ENCODE measurements at places on chromosomes 6 and 20.

DNA sequence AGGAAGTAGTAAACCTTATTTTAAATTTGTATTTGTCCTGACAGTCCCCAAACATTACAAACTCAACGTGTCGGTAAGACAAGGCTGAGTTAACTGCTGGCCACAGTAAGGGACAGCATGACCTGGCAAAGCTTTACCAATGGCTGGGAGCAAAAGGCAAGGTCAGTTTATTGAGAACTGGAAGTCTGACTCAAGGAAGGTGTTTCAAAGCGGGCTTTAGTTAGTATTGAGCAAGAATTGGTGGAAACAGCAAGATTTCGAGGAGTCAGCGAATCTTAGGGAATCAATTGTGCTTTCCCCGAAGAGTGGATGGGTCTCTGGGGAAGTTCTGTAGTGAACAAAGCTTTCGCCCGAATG is 885 bp upstream of the GZF1 start:
- no peak for DNase-seq

- DNase-seq = peak; percentile 60
Observed at GRCh38 chr6:27847706-27848105, 64.5 kb downstream of the OR2B2 start.

DNA sequence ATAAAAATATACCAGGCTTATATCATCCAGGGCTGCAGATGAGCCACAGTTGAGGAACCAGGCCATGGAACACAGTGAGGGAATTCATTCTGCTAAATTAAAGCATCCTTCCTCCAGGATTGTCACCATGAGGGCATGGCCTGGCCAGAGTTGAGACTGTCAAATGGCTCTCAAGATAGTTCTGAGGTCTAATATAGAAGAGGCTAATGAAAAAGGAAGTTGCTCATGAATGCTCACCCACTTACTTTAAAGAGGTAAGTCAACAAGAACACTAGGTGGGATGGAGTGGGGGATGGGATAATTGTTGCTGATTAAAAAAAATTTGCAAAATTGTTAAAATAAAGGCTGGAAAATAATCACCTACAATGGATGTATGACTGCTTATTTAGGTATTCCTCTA is 72.0 kb upstream of the GCM1 start:
- DNase-seq = no peak

DNA sequence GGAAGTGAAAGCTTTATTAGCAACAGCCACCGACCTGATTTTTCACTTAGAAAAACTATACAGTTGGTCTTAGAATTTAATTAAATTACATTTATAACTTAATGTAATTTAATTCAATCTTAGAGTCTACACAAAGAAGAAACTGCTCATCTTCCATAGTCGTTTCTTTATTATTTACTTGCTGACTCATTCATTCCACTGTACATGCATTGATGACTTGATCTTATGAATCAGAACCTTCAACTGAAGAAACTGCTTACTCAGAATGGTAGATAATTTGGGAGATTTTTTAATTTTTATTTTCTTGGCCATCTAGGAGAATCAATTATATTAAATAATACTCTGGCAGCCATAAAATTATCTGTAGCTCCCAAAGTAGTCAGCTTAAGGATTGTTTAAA is 1021.6 kb upstream of the FLRT3 start:
- peak; percentile 45 for DNase-seq

DNA sequence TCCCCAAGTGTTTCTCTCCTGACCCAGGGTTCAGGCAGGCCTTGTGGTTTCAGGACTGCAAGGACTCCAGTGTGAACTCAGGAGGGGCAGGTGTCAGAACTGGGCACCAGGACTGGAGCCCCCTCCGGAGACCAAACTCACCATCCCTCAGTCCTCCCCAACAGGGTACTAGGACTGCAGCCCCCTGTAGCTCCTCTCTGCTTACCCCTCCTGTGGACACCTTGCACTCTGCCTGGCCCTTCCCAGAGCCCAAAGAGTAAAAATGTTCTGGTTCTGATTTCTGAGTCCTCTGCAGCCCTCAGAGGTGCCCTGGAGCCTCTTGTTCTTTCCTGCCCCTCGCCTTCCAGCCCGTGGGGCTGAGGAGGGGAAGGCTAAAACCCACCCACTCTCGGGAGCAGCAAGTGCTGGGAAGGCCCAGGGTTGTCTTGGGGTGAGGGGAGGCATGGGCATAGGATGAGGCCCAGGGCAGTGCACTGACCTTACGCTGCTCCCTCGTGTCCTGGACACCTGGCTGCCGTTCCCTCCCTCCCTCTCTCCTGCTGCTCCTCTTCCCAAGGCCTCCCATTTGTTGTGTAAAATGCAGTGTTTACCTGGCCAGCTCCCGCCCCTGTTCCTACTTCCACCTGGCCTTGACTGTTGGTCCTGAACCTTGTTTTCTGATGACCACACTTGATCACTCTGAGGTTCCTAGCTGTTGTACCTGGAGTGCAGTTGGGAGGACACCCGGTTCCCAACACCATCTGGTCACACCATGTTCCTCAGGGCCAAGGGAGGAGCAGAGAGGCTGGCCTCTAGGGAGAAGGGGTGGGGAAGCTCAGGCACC is 9.9 kb downstream of the CNPY3 start:
- DNase-seq = no peak

GRCh38 chr6:47207261-47207660 is 102.4 kb downstream of the TNFRSF21 start:
- DNase-seq = no peak

DNA sequence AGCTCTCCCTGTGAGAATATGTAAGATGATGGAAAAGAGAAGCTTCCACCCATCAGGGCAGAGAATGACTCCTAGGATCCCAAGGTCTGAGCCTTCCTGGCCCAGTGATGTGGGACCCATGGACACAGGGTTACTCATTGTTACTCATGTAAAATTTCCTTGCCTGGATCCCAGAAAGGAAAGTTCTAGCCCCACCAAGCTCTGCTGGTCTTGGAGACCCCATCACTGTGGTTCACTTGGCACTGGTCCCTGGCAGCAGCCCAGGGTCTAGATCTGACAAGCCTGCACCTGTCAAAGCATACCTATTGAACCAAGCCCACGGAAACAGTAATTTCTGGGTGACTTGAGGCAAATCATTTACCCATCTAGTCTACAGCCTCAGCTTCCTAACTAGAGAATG is 22.1 kb downstream of the MDGA1 start:
- no peak for DNase-seq

Data from HT1080 (cell line).